ENCODE measurements at places on chromosomes 4 and X.

GRCh38 chr4:55103224-55103623, 22.2 kb downstream of the KDR start:
- no peak for DNase-seq

DNA sequence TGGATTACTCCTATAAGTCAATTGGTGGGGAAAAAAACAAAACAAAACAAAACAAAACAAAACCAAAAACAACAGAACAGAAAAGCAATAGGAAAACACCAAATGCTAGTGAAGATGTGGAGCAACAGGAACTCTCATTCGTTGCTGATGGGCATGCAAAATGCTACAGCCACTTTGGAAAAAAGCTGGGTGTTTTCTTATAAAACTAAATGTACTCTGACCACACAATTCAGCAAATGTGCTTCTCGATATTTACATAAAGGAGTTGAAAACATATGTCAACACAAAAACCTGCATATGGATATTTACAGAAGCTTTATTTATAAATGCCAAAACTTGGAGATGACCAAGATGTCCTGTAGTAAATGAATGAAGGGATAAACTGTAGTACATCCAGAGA, 703.6 kb upstream of the FAM241A start:
- no peak for DNase-seq

- DNase-seq: no peak
Measured at GRCh38 chr4:2871911-2872310, 28.3 kb downstream of the ADD1 start.

DNA sequence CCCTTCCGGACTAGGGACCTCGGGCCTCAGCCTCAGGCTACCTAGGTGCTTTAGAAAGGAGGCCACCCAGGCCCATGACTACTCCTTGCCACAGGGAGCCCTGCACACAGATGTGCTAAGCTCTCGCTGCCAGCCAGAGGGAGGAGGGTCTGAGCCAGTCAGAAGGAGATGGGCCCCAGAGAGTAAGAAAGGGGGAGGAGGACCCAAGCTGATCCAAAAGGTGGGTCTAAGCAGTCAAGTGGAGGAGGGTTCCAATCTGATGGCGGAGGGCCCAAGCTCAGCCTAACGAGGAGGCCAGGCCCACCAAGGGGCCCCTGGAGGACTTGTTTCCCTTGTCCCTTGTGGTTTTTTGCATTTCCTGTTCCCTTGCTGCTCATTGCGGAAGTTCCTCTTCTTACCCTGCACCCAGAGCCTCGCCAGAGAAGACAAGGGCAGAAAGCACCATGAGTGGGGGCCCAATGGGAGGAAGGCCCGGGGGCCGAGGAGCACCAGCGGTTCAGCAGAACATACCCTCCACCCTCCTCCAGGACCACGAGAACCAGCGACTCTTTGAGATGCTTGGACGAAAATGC, at the start of gene WAS:
WAS (plus strand) TSS at position 389 of the 572 bp plus-strand sequence; CDS start at position 444, 55 bp downstream.
- DNase-seq: no peak

GRCh38 chrX:8711401-8711800, 20.5 kb downstream of the ANOS1 start:
- no peak for DNase-seq

- DNase-seq: no peak
Measured at GRCh38 chr4:164136180-164136616, 617.7 kb upstream of the SMIM31 start.

GRCh38 chrX:10259716-10260115, 102.9 kb downstream of the CLCN4 start:
- no peak for DNase-seq

GRCh38 chr4:147768113-147768512, 36.2 kb downstream of the ARHGAP10 start:
- DNase-seq: no peak

GRCh38 chr4:188005561-188005960, 10.0 kb downstream of the ZFP42 start:
- DNase-seq: no peak

GRCh38 chrX:5595570-5595969, 633.1 kb downstream of the NLGN4X start:
- DNase-seq: no peak

DNA sequence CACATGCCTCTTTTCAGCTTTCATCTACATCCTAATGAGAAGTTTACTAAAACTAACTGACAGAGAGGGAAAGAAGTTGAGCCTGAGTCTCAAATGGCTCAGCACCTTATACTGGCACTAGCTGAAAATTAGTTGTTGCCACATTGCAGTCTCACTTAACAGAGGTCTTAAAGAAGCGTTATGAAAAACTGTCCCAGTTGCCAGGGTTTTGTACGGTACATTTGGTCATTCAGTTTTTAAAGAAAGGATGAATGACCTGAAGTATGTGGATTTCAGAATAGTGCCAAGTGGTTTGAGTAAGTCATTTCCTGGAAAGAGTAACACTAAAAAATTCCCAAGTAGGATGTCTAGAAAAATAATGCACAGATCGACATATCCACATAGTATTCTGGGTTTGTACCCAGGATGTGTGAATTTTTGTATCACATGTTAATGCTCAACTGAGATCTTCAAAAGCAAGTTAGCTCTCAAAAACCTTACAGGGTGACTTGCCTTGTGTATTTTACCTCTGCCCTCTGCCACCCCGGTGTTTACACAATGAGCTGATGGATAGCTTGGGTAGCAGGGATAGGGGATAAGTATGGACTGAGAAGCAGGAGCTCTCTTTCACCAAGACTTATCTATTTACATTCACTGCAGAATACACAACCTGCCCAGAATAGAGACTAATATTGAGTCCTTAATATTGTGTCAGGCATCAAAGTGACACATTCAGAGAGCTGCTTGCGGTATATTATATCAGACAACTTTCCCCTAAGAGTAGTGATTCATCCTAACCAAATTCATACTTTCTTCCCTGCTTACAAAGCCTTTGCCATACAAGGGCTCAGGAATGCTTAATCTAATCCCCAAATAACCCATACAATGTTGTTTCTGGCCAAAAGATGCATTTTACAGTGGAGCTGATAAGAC, 1075.7 kb upstream of the PABPC4L start:
- DNase-seq: no peak

Data from stimulated activated CD8-positive, alpha-beta memory T cell treated with anti-CD3 and anti-CD28 coated beads, Interleukin-7, amount 100 ng/mL, for 1 hour (primary cell).